Pancreas (tissue), 10 donors: ENCODE measurements at places on chromosomes 16 and 17.

DNA sequence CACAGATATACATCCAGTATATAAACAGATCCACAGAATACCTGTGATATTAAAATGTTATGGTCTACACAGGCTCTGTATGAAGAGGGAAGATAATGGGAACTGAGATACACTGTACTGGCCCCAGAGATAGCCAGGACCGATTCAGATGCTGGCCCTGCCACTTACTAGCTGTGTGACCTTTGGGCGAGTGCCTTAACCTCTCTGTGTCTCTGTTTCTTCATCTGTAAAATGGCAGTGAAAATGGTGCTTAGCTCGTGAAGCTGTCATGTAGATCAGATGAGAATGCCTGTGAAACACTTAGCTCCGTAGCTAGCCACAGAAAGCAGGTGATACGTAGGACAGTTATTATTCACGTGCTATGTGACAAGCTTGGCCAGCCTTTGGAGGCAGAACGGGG, 22.2 kb downstream of the NKD1 start:
- no peak for DNase-seq

GRCh38 chr16:4537376-4538343, 913 bp downstream of the CDIP1 start:
- peak; percentile 64 for DNase-seq

GRCh38 chr17:17725011-17725751, 43.9 kb downstream of the RAI1 start:
- no peak for DNase-seq

GRCh38 chr16:81478876-81479511, 34.4 kb downstream of the CMIP start:
- DNase-seq: peak; percentile 46

GRCh38 chr17:34773036-34773435, 188.2 kb downstream of the CCT6B start:
- no peak for DNase-seq

DNA sequence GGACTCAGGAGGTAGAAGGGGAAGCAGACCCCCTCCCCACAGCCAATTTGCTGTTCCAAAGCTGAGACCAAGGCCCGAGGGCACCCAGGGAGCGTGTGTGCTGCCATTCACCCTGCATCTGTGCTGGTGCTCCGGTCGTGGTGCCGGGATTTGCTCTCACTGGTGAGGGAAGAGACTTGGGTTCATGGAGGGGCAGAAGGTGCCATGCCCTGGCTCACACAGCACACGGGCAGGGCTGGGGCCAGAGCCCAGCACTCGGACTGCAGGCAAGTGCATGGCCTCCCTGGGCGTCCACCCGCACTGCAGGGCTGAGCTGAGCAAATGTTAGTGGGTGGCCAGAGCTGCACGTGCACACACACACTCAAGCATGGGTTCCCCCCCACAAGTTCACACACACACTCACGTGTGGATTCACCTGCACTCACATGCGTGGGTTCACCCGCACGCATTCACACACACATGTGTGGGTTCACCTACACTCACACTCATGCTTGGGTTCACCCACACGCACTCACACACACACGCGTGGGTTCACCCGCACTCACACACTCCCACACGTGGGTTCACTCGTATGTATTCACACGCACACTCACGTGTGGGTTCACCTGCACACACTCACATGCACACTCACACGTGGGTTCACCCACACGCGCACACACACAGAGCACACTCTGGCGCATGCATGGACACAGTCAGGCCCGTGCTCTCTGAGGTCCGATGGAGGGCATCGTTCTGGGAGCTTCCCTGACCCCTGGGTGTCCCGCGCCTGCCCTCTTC, 57.0 kb upstream of the CBFA2T3 start:
- no peak for DNase-seq

GRCh38 chr17:68443972-68444464, 13.3 kb downstream of the WIPI1 start:
- DNase-seq: no peak

DNA sequence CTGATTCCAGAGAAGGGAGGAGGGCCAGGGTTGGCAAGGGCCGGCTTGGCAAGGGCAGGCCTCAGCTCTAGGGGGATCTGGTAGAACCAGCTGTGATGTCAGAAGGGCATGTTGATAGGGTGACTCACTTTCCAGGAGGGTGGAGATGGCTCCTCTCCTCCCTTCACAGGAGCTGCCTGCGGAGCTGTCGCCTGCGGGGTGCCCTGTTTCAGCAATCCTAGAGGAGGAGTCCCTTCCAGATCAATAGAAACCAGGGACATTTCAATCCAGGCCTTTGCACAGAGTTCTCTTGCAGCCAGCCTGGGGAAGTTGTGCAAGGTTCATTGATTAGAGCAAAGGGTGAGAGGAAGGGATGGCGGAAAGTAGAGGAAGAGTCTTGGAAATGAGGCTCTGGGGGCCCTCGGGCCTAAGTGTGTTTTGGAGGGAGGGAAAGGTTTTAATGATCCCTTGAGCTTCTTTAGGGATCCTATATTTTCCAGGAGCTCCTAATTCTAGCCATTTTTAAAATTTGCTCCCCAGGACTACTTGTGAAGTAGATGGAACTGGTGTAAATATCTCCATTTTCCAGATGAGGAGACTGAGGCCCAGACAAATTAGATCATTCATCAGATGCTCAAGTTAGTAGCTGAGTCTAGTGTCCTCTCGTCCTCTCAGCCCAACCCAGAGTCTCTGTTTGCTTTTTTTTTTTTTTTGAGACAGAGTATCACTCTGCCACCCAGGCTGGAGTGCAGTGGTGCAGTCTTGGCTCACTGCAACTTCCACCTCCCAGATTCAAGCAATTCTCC, 24.8 kb upstream of the CSNK2A2 start:
- DNase-seq: no peak

GRCh38 chr16:59148056-59148768, 414.1 kb upstream of the GOT2 start:
- DNase-seq: no peak

DNA sequence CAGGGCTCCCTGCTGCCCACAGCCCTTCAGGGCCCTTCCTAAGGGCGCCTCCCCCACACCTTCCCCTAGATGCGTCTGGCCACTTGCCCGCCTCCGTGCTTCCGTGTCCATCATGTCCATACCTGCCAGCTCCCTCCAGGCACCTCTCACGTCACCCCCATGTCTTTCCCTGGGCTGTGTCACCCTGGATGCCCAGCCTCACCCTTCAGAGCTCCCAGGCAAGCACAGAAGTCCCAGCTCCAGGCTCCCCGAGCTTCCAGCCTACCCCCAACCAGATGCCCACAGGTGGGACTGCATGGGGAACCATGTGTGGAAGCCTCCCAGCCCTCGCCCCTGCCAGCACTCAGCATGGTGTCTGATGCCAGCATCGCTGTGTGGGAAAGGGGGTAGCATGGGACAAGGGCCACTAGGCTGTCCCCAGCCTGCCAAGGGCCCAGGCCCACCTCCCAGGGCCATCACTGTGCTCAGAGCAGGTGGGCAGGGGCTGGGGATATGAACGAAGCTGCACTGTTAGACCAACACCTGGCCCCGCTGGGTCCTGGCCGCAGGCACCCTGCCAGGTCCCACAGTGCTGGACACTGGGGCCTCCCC, 1.9 kb upstream of the AXIN1 start:
- no peak for DNase-seq

DNA sequence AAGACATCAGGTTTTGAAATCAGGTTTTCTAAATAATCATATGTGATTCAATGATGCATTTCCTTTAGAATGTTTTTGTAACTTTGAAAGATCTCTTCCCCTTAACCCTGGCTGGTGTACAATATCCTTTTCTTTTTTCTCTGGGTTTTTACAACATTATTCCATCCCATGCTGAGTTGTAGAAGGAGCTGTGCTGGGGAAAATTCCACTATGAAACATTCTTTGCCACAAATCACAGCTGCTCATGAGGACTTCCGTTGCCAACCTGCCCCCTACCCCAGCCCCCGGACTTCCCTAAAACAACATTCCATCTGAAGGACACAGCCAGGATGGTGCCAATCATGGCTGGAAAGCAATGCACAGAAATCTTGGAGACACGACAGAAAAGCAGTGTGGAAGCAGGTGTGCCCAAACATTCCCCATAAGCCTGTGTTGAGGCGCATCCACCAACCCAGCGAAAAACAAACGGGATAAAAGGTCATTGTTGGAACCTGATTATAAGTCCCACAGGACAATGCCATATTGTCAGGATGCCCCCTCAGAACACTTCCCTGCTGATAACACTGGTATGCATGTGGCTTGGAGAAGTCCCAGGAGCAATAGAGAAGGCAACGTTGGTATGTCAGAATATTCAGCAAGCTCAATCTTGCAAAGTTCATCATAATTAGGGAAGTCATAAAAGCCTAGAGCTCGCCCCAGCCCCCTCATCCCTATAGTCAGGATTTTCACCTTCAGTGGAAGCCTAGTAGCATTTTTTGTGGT, 475.0 kb downstream of the HS3ST3B1 start:
- no peak for DNase-seq

DNA sequence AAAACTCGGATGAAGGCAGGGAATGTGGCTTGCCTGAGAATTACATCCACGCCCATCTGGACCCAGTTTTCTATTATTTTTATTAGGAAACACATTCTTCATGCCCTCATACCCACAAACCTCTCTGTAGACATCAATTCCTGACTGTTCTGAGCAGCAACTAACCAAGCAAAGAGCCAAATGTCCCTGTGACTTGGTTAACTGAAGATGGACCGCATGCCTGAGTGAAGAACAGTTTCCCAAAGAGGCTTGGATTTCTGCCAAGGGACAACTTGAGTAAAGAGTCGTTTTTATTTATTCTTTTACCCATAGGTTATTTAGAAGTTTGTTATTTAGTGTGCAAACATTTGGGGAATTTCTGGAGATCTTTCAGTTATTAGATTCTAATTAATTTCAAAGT, 259.8 kb downstream of the GRIN2A start:
- DNase-seq: no peak

DNA sequence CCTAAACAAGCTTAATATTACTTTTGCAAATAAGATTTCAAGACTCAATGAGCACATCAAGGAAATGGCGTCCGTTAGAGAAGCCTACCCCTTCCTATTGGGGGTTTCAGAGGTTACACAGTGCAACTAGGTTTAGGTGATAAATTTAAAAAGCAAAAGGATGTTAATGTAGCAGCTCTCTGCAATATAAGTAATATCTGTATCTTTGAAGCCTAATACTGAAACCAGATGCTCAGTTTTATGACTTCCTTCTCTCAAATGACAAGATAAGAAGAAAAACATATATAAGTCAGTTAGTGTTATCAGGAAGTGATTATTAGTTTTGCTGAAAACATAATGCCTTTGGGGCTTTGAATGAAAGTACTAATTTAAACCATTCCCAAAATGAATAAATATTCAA, 54.3 kb upstream of the MED13 start:
- no peak for DNase-seq

DNA sequence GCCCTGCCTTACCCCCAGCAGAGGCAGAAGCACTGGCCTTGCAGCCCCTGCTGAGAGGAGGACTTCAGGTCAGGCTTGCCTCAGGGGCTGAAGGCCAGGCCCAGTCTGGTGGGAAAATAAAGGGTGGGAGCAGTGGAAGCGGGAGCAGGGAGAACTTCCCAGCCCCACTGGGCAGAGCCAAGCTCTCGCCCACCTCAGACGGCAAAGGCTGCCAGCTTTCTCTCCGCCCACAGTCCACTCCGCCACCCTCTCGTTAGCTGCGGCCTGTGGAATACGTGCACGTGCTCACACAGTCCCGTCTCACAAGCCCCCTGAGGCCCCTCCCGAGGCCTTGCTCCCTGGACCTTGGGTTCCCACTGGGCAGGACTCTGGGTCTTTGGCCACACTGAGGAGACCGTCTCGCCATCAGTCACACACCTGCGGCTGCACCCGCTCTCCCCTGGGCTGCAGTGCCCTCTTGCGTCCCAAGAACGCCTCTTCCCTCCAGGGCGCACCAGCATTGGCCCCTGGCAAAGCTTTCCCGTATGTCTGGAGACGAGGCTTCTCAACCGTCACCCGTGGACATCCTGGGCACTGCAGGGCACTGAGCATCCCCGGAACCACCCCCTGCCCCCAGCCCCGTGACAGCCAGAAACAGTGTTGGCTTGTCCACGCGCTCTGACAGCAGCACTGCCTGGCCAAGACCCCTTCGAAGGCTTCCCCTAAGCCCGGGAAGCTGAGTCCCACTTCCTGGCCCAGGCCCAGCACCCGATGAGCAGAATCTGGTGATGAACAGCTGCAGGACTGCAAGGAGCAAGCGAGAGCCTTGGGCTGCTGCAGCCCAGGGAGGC, 8.3 kb downstream of the MRPL28 start:
- DNase-seq: peak; percentile 69

DNA sequence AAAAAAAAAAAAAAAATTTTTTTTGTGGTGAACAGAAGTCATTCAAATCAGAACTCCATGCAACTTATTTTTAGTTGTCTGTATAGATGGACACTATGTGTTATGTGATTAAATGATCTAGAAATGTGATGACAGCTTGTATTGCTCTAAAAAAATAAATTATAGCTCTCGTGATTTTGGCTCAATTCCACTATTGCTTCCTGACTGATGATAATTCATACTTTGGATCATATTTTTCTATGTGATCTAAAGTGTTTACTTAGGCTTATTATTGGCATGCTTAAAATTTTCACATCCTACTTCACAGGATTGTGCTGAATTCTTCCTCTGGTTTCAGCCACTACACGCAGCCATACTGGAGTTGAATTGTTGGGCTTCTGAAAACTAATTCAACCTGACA, 76.8 kb downstream of the RPGRIP1L start:
- DNase-seq: no peak

DNA sequence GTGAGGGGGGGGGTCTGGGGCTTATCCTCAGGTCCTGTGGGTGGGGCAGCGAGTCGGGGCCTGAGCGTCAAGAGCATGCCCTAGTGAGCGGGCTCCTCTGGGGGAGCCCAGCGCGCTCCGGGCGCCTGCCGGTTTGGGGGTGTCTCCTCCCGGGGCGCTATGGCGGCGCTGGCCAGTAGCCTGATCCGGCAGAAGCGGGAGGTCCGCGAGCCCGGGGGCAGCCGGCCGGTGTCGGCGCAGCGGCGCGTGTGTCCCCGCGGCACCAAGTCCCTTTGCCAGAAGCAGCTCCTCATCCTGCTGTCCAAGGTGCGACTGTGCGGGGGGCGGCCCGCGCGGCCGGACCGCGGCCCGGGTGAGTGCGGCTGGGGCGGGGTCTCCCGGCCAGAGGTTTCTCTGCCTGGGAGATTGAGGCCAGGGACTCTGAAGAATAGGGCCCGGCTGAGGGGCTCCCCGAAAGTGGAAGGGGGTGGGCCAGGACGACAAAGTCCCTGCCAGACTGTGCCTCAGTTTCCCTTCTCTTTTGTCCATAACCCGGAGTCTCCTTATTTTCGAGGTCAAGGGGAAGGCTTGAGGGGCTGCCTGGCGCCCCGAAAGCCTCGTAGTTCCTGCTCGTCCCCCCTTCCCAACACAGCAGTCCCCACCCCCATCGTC, at the start of gene FGF11:
Gene FGF11 (plus strand): TSS at position 51 of the 651 bp plus-strand sequence. CDS start 109 bp downstream, at position 160.
- no peak for DNase-seq

- peak; percentile 85 for DNase-seq
Observed at GRCh38 chr17:81427173-81428120, 32.2 kb downstream of the BAHCC1 start.
